ENCODE measurements at places on chromosomes 4 and X.

GRCh38 chr4:16187455-16187854 is 38.8 kb downstream of the TAPT1 start:
- no peak for DNase-seq

DNA sequence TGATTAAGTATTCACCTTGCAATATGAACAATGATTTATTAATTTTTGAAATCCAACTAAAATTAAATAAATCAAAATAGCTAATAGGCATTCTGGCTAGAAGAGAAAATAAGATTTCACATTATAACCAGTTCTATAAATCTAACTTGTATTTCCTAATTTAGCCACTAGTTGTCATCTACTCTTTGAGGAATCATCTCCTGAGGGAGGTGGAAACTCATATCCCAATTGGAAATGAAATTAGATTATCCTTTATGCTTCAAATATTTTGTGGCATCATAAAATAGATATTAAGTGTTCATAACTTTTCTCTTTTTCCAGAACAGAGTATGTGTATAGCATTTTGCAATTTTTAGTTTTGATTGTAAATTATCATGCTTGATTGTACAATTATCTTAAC is 558.5 kb upstream of the DIAPH2 start:
- no peak for DNase-seq

DNA sequence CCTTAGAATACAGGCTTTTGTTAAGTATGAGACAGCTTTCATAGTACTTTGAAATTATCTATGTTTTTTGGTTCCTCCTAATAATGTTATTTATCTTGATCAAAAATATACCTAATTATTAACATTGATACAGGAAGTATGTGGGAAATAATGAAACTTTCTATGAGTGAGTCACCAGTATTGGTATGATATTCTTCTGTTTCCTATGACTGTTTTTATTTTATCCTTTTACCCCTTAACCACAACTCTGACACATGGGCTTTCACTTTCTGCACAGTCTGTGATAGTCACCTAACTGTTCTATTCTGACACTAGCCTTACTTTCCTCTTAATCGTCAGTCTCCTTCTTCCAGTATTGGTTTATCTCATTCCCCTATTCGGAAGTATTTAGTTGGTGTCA is 4.7 kb downstream of the THAP9 start:
- no peak for DNase-seq

- no peak for DNase-seq
These were observed 587 bp upstream of the AFF2 start for GRCh38 chrX:148499638-148500422.

- DNase-seq: peak; percentile 59
These were observed 90.0 kb upstream of the EDA2R start for GRCh38 chrX:66728818-66729271.

DNA sequence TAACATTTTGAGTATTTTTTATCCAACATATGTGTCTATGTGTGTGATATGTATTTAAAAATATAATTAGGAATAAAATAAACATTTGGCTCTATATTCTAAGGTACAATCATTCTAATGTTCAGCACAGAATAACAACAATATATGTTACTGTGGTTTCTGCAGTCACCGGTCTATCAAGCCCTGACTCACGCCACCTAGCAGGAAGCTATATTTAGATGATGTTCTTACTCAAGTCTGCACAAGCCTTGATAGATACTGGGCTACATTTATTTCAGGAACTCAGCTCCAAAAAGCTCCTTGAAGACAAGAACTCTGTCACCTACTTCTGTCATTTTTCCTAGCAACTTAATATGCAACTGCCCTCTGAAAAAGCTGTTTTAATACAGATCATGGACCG is 152.0 kb upstream of the FTHL17 start:
- DNase-seq: no peak

DNA sequence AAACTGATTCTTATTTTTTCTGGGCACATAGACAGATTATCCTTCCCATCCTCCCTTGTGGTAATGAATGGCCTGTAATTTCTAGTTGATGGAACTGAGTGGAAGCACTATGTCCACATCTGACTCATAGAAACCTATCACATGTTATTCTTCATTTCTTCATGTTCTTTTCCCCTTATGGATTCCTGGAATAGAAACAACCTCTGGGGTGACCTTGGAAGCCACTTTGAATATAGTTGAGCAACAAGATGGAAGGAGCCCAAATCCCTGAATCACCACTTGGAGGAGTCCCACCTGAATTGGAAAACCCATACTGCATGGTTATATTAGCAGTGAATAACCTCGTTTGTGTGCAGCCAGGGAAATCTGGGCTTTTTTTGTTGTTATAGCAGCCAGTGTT is 137.8 kb downstream of the MID1IP1 start:
- no peak for DNase-seq

- no peak for DNase-seq
These were observed 10.1 kb downstream of the TKTL1 start for GRCh38 chrX:154305541-154306205.

- DNase-seq: no peak
These were observed 220.7 kb upstream of the EMCN start for GRCh38 chr4:100738196-100739165.

- peak; percentile 40 for DNase-seq
These were observed at the start of gene BEX1 for GRCh38 chrX:103063918-103064434. TSS of gene BEX1 (minus strand) at chrX:103064171. CDS start at chrX:103063274, 897 bp downstream.

GRCh38 chrX:75746891-75747639 is 38.0 kb downstream of the MAGEE2 start:
- DNase-seq: peak; percentile 50

DNA sequence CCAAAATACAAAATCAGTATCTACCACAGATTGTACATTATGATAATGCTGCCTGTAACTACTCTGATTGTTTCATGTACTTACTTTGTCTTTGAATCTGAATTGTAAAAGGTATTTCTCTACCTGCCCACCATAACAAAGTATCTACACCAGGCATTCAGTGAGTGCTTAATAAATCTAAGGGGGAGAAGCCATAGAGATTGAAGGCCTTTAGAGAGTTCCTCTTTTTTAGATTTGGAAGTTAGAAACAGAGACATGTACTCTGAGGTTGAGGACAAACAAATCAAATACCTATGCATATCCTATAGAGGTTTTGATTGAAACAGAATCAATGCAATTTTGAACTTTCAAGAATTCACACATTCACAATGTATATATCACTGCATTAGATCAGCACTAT is 42.7 kb downstream of the SAT1 start:
- DNase-seq: no peak

- DNase-seq: no peak
These were observed 1.0 kb upstream of the PPP2R2C start for GRCh38 chr4:6473264-6474052.

GRCh38 chrX:20585782-20586181 is 319.1 kb upstream of the RPS6KA3 start:
- no peak for DNase-seq

- DNase-seq: no peak
These were observed 106.6 kb downstream of the FNIP2 start for GRCh38 chr4:158875455-158875854.

GRCh38 chr4:6783111-6783981 is 819 bp downstream of the KIAA0232 start:
- DNase-seq: peak; percentile 97

GRCh38 chr4:147799986-147800555 is 68.2 kb downstream of the ARHGAP10 start:
- no peak for DNase-seq

DNA sequence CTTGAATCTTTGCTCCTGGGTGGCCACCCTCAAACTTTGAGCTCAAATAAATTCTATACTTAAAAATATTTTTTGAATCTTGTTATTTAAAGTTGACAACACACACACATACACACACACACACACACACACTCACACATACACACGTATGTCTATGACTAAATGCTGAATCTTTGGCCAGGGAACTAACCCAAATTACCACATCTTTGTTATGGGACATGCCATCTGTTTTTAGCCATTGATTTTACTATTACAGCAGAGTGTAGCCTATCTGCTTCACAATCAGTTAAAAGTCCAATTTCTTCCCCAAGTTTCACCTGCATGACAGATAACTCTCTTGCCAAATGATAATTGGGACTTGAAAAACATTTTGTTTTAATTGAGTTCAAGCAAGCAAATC is 45.0 kb upstream of the USP46 start:
- DNase-seq: no peak

DNA sequence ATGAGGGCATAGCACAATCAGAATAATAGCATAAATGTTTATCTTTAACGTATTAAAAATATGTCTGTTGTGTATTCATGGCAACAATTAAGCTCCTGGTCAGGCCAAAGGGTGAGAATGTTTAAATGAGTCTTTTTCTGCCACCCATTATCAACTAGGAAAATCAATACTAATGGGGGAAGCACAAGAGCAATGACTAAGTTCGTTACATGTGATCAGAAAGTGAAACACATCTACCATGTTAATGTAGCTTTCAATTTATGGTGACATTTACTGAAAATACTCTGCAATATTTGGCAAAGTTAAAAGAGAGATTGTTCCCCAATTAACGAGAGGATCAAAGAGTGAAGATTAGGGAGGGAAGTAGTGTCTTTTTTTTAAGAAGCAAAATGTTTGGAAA is 143.7 kb downstream of the NAA11 start:
- no peak for DNase-seq

GRCh38 chr4:151359576-151359975 is 34.2 kb upstream of the SH3D19 start:
- peak; percentile 52 for DNase-seq

DNA sequence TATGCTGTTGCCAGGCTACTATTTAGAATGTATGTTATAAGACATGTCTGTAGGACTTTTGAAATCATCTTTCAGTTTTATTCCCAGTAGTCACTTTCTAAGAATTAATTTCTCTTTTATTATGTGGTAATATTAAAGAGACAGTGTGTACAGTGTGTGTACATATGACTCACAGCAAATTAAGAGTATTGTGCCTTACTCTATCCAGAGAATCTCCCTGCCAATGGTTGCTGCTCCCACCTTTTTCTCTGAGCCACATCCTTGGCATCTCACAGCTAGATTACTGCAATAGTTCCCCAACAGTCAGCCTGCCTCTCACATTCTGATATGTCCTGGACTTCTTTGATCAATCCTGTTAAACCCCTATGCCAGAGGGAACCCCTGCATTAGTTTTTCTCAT is 114.5 kb downstream of the ANXA5 start:
- no peak for DNase-seq

GRCh38 chr4:141131723-141132071 is 1.6 kb downstream of the RNF150 start:
- DNase-seq: no peak

DNA sequence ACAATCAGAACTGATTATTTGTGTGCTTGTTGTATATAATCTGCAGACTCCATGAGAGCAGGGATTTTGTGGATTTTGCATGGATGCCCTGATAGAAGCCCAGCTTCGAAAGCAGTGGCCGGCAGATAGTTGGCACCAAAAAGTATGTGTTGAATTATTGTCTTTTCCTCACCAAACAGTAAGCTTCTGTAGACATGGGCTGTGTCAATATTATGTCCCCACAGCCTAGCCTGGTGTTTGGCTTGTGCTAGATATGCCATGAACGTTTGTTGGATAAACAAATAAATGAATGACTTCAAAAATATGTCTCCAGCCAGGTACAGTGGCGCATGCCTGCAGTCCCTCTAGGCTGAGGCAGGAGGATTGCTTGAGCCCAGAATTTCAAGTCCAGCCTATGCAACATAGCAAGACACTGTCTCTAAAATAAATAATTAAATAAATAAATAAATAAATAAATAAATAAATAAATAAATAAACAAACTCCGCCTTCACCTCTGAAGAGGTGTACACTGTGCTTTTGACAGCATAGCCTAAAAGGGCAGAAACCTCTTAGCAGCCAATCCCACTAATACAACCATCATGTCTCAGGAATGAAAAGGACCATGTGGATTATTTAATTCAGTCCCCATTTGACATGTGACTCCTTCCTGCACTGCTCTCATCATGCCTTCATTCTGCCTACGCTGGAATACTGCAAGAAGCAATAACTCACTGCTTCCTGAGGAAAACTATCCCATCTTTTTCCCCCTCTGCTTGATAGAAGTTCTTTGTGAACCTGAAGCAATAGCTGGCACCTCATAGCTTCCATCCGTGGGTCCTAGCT is 335.2 kb downstream of the FBXW7 start:
- DNase-seq: no peak

- DNase-seq: no peak
These were observed 392.8 kb downstream of the GPM6A start for GRCh38 chr4:175419236-175419718.

DNA sequence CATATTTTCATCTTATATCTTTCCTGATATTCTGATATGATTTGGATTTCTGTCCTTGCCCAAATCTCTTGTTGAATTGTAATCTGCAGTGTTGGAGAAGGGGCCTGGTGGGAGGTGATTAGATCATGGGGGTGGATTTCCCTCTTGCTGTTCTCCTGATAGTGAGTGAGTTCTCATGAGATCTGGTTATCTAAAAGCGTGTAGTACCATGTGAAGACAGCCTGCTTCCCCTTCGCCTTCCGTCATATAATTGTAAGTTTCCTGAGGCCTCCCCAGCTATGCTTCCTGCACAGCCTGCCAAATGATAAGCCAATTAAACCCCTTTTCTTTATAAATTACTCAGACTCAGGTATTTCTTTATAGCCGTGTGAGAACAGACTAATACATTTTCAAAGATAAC is 77.2 kb downstream of the ANKRD50 start:
- no peak for DNase-seq

DNA sequence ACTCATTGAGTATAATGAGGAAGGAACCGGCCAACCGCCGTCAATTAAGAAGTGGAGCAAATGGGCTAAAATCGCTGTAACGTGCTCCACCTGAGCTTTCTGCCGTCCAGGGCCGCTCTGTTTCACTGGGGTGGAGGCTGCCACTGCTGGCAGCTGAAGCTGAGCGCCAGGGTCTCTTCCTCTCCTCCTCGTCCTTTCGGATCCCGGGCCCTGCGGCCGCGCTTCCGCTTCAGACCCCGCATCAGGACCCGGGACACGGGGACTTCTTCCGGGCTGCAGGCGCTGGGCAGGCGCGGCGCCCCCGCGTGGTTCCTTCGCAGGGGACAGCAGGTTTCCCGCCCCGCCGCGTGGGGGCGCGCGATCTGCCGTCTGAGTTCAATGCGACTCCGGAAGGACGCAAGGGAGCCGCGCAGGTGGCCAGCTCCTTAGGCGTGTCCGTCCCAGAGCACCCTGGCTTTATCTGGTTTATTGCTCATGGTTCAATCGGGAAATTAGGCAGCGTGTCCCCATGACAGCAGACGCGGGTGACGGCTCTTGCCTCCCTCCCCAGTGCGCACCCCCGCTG is 519.8 kb downstream of the TRIML1 start:
- no peak for DNase-seq

- DNase-seq: peak; percentile 39
These were observed at the start of gene SLC10A4 for GRCh38 chr4:48483006-48483776. TSS of gene SLC10A4 (plus strand) at chr4:48483343. CDS start at chr4:48483562, 219 bp downstream.
